Cardiac fibroblast (primary cell): ENCODE measurements at places on chromosomes 11 and 22.

GRCh38 chr11:27722953-27723344 is 22.7 kb upstream of the BDNF start:
- no peak for DNase-seq

DNA sequence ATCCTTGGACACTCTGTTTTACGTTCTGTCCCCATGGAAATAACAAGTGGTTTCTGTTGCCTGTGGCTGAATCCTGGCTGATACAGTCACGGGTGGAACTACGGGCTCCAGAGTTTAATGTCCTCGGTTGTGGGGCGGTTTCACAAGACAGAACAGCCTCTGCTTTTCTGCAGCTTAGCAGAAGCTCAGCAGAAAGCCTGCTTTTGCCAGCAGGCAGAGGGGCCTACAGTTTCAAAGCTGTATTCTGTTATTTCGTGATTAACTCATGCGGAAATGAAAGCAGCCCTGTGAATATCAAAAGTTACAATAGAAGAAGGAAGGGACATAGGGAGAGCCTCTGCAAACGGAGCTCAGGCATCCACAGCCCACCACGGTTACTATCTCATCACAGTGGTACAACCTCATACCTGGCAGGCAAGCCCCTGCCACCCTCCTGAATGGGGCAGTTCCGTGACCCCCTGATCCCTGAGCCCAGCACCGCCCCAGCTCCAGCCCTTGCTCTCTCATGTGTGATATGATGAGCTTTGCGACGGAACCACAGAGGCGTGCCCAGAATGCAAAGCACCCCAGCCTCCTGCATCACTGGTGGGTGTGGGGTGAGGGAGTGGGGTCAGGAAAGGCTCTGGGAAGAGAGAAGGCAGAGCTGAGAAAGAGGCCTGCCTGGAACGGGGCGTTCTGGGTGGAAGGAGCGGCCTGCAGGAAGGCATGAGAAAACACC is 360.6 kb downstream of the BRD1 start:
- no peak for DNase-seq

DNA sequence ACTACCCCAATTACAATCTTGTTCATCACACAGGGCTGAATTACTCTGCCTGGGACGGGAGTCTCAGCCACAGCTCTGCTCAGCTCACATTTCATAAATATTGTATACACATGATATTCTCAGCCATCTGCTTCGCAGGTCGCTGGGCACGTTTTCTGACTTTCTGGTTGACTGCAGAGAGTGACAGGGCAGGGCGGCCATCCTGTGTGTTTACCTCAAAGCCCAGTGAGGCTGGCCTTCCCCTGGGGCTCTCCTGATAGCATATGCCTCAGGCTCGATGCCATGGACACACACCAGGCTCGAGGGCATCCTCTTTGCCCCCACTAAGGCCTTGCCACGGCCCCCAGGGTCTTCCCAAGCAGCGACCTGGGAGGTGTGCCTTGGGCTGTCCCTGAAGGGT is 345.0 kb downstream of the CADM1 start:
- DNase-seq, result no peak

DNA sequence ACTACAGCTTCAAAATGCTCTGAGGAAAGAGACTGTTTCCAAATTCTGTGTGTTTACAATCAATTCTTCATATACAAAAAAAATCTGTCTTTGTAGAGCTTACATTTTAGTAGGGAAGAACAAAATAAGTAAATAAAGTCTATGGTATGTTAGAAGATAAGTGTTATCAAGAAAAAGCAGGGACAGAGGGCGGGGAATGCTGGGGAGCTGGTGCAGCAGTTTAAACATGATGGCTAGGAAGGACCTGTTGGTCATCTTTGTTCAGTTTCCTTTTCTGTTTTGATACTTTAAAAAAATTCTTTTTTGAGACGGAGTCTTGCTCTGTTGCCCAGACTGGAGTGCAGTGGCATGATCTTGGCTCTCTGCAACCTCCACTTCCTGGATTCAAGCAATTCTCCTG is 16.1 kb downstream of the TMEM25 start:
- no peak for DNase-seq

GRCh38 chr11:71075871-71076420 is 176.4 kb downstream of the SHANK2 start:
- DNase-seq, result no peak

DNA sequence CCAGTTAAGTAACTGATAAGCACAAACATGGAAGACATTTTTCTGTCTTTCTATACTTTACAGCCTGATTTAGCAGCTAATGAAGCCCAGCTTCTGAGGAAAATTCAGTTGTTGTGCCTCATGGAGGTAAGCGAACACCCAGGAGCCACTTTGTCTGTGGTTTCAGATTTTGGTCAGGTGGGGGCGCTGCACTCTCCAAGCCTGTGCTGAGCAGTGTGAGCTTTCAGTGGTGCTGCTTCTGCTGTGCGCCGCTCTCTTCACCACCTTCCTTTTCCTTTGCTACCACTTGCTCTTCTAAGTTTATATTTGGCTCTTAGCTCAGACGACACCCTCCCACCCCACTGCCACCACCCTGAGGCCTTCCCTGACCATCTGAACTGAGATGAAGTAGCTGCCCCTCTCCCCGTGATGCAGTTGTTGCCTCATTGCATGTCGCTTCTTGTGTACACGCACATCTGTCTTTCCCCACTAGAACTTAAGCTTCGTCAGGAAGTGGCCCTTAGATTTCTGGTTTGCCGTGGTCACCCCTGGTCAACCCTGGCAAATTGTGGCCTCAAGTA is 14.0 kb downstream of the PSMD13 start:
- peak; percentile 73 for DNase-seq

DNA sequence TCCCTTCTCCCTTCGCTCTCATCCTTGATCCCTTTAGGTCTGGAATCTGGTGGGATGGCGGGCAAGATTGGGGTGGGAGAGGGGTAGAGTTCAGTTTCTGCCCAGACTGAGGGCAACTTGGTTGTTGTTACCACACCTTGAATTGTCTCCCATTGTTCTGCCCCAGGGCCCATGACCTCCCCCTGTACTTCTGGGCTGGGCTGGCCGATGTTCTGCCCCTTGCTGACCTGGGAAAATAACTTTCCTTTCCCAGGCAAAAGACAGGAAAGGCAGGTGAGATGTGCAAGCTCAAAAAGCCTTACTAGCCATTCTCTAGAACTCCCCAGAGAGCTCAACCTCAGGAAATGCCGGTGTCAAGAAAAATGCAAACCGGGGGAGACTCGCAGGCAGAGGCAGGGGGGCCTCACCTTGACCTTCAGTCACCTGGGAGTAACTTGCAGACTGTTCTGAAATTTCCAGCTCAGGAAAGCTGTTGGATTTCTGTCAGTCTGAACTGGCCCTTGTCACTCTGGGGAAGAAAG is 32.4 kb upstream of the EIF3D start:
- no peak for DNase-seq

DNA sequence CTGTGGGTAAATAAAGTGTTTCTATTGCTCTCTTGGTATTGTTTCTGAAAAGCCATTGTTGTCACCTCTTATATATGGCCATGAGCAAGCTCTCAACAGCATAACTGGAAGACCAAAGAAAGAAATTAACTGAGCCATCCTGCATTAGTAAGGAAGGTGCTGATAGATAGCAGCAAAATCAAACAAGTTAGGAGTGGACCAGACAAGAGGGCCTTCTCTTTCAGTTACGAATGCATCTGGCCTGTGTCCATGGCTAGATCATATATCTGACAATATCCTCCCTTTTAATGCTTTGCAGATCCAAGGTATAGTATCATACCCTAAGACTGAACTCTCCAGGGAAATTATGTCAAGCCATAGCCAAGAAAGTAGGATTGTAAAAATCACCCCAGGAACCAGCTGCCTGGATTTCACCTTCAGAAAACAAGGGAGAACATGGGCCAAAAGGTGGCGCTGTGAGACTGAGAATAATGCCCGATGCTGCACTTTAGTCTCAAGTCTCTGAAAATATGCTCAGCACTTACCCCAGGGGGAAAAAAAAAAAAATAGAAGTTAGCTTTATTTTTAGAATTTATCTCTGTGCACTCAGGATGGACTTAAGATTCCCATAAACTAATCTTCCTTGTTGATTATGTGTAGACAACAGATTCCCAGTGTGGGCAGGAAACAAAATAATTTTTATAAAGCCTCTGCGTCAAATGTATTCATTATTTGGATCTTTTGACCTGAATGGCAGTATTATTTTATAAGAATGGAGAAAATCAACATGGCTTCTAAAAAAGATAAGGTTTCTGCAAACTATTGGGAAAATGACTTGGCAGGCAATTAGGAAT is 415.1 kb downstream of the ETS1 start:
- DNase-seq, result peak; percentile 95

DNA sequence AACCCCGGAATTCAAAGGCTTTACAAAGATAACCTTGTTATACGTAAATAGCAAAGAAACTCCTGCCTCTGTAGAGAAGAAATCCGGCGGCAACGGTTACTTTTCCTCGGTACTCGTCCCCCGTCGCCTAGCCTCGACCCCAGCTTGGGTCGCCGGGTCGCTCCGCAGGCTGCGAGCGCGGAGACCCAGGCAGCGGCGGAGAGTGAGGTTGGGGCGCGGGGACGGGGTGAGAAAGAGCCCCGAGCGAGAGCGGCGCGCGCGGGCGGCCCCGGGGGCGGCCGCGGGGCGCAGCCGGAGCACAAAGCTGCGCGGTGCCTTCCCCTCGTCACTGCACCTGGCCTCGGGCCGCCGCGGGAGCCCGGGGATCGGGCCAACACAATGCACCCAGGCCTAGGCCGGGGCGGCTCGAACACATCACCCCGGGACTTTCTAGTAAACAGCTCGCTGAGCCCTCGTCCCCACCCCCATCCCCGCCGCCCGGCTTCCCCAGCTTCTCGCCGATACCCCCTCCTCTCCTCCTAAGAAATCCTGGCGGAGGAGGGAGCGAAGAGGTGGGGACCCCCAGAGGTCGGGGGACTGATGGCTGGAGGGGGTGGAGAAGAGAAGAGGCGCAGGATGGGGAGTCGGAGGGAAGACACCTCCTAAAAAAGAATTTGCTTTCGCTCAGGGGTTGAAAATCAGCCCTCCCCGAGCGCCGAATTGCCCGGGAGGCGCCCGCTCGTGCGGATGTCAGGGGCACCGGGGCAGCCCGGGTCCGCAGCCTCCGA is 845 bp downstream of the MPPED2 start:
- DNase-seq, result no peak

- DNase-seq, result no peak
Measured at GRCh38 chr22:25651332-25652085, 87.0 kb downstream of the GRK3 start.

DNA sequence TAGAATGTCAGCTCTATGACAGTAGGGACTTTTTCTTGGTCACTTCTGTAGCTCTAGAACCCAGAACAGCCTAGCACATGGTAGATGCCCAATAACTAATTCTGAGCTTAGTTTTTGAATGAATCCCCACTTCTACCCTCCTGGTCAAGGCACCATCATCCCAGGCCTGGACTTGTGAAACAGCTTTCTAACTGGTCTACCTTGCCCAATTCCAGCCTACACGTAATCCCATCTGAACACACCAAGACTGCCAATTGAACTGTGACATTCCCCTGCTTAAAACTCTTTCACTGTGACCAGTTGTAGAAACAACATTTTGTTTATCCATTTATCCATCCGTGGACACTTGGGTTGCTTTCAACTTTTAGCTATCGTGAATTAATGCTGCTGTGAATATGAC is 6.1 kb upstream of the FOLR3 start:
- no peak for DNase-seq

DNA sequence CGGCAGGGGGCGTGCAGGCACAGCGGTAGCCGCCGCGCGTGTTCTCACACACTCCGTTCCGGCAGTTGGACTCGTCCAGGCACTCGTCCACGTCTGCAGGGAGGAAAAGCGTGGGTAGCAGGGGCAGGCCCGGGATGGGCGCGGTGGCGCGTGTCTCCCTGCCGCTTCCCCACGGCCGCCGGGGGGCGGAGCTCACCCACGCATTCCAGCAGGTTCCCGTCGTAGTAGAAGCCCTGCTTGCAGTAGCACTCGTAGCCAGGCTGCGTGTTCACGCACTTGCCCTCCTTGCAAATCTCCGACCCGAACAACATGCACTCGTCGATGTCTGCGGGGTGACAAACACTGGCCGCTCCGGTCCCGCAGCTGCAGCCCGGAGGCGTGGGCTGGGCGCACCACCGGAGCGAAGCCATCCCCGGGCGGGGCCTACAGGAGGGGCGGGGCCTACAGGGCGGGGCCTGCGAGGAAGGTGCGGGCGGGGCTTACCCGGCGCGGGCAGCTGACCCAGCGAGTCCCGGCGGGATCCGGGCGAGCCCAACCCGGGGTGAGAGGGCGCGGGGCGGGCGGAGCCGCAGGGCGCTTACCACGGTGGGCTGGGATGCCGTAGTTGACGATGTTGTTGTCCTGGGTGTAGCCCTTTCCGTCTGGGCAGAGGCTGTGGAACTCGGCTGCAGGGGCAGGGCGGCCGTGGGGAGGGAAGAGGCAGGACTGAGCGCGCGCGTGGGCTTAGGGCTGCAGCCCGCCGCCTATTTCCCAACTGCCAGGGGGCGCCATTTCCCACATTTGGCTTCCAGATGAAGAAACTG is 15.6 kb downstream of the SCYL1 start:
- peak; percentile 91 for DNase-seq

GRCh38 chr22:30370641-30371230 is 13.9 kb downstream of the CCDC157 start:
- DNase-seq, result no peak

GRCh38 chr22:37818409-37819104 is 4.6 kb upstream of the GALR3 start:
- peak; percentile 60 for DNase-seq

GRCh38 chr11:115345840-115346239 is 158.4 kb downstream of the CADM1 start:
- DNase-seq, result no peak

- no peak for DNase-seq
Measured at GRCh38 chr11:75589051-75589450, 27.0 kb downstream of the SERPINH1 start.

- DNase-seq, result no peak
Measured at GRCh38 chr22:46764140-46764680, 1.8 kb downstream of the TBC1D22A start.

- DNase-seq, result no peak
Measured at GRCh38 chr22:19517919-19518611, 6.1 kb downstream of the CLDN5 start.

DNA sequence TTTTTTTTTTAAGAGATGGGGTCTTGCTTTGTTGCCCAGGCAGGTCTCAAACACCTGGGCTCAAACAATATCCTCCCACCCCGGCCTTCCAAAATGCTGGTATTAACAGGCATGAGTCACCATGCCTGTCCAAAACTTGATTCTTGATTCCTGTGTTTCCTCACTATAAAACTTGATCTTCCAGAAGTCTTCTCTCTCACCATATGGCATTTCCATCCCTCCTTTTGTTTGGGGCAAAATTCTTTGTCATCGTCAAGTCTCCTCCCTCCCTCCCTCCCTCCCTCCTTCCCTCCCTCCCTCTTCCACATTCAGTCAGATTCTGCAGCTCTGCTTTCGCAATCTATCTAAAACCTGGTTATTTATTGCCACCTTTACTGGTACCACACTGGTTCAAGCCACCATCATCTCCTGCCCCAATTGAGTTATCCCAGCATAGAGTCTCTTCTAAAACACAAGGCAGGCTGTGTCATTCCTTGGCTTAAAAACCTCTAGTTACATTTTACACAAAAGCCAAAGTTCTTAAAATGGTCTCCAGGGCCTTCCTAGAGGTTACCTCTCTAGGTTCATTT is 65.0 kb upstream of the HORMAD2 start:
- DNase-seq, result no peak

GRCh38 chr11:6312106-6312505 is 8.2 kb downstream of the CAVIN3 start:
- DNase-seq, result no peak
